ENCODE measurements at places on chromosomes 5 and 9.

GRCh38 chr9:92563116-92564100, 27.6 kb upstream of the ECM2 start:
- no peak for DNase-seq

DNA sequence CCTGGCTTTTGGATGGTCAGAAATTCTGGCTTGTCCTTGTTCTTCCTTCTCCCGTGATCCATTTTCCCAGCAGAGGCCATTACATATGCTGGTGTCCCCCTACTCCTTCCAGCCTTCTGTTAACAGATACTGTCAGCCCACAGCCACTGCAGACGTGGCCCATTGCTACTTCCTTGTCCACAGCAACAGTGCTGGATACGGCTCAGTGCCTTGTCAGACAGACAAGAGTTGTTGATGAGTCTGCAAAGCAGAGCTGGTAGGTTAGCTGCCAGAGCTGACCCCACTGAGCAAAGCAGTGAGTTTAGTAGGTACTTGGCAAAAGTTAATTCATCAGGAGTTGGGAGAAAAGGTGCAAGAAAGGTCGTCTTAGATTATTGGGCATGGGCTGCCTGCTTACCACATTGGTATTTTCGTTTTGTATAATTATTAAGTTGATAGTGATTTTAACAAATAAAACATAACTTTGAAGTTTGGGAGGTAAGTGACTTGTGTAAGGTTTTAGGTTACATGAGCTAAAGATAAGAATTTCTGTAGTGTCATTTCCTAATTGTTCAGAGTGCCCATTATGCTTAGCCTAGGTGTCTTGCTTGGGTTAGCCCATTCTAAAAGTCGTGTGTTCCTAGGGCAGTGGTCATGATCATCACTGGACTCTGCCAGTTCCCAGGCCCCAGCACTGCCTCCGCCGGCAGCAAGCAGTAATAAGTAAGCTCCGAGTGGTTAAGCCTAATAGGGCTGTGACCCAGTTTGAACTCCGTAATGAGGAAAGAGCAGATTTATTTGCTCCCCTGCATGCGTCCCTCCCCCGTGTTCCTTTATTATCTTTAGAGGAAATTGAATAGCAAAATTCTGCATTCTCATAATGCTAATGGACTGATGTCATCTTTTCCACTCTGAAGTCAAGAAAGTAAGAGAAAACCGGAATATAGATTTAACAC, 292.0 kb downstream of the FANCC start:
- DNase-seq = no peak

- DNase-seq = no peak
These were observed 19.9 kb downstream of the RALGPS1 start for GRCh38 chr9:126934441-126934840.

GRCh38 chr5:141373673-141374317, at the start of gene PCDHGA6:
Gene PCDHGA6, plus strand, starts transcription at chr5:141373891. Its CDS starts 193 bp downstream, at chr5:141374084.
- DNase-seq = no peak

GRCh38 chr5:43386960-43387362, 25.2 kb downstream of the CCL28 start:
- DNase-seq = no peak

DNA sequence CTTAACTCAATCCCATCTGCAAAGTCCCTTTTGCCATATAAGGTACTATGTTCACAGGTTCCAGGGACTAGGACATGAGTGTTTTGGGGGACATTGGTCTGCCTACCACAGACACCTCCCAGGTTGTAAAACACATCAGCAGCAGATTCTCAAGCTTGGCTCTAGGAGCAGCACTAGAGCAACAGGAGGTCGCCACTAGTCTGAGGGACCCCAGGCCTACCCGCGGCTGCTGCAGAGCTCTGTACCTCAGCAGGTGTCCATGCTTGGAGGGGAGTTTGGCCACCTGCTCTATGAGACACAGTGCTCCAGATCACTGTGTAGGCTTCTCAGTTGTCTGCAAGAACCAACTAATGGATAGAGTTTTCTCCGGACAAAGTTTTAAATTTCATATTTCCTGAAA, 262.2 kb upstream of the ARRDC3 start:
- DNase-seq = no peak

DNA sequence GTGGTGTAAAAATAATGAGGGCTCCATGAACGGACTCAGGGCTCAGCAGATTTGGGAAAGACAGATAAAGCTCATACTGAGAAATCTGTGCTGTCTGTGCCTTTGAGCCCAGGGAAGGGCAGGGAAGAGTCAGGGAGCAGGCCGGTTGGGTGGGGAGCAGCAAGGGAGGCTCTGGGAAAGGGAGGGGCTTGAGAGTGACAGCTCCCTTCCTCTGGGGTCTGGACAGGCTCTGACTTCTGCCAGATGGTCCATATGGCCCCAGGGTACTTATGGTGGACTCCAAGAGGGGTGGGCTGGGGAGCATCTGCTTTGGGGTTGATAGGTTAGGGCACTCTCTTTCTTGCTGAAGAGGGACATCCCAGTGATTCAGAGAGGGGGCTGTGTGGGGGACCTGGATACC, 2.1 kb downstream of the NPR2 start:
- DNase-seq = no peak

DNA sequence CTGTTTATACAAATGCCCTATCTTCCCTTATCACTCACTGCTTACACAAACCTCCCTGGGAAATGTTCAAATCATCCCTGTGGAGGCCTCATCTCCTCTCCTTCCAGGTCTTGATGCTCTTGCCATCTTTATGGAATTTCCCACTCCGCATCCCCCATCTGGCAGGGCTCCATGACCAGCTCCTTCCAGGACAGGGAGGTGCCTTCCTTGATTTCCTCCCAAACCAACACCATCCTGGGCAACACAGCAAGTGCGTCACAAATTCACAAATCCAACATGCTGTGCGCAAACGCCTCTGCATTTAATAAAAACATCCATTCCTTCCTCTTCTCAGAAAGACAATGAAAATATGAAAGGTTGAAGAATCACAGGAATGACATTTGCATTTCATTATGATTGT, 51.7 kb downstream of the EPB41L4A start:
- no peak for DNase-seq

GRCh38 chr9:99628849-99629620, 192.7 kb upstream of the NR4A3 start:
- no peak for DNase-seq

DNA sequence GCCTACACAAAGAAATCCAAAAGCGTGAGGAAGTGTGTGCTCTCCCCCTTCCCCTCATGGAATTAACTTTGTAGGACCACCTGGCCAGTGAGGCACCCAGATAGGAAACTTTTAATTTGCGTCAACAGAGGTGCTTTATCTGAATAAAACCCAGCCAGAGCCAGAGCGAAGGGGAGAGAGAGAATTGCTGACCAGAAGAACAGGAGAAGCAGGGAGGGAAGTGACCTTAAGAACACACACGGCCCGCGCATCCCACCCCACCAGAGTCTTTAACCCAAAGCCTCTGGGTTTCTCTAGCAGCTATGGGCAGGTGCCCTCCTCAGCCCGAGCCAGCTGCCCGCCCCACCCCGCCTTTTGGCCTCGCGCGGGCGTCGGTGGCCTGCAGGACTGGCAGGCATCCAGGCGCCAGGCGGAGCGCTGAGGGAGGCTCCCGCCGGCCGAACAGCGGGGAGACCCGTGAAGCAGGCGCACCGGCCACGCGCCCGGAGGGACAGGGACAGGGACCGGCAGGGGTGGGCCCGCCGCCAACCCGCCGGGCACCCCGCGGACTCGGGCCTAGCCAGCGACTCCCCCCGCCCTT, 580 bp downstream of the ERAP1 start:
- peak; percentile 56 for DNase-seq

GRCh38 chr9:1960342-1961042, 54.7 kb upstream of the SMARCA2 start:
- no peak for DNase-seq

GRCh38 chr9:107630156-107630555, 140.6 kb upstream of the KLF4 start:
- no peak for DNase-seq

DNA sequence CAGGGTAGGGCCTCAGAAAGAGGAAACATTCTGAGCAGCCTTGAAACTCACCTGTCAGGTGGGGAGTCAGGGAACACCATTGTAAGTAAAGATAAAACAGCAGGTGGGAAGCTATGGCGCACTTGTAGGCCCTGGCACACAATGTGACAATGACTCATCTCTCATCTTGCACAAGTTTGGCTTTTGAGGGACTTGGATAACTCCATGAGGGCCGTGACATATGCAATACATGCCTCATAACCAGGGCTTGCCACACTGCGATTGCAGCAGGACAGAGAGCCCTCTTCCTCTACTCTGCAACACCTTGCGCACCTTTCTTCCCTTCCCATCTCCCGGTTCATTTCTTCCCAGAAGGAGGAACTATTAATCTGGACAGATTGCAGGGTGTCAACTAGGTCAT, 144.9 kb downstream of the CEP120 start:
- DNase-seq = no peak

GRCh38 chr9:95508968-95509850, 7.6 kb downstream of the PTCH1 start:
- peak; percentile 69 for DNase-seq

DNA sequence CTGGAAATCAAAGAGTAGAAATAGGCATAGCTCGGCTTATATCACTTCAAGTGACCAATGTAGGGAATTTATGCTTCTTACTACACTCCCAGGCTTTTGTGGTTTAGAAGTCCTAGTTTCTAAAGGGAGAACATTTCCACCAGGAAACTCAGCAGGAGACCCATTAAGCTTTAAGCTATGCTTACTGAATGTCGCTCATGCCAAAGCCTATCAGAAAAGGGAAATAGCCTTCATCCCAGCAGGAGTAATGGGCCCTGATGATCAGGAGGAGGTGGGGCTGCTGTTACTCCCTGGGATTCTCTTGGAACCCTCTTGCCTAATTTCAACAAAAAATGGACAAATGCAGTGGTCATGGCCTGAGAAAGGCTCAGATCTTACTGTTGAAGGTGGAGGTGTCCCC, 54.5 kb upstream of the SEMA6A start:
- no peak for DNase-seq

- no peak for DNase-seq
These were observed 8.7 kb upstream of the NDUFB6 start for GRCh38 chr9:32581512-32582143.

GRCh38 chr9:93660352-93661046, 84.1 kb downstream of the PHF2 start:
- peak; percentile 15 for DNase-seq

- no peak for DNase-seq
These were observed 190.6 kb downstream of the DAB2IP start for GRCh38 chr9:121841771-121842611.

GRCh38 chr5:177982072-177982727, 13.8 kb downstream of the PROP1 start:
- DNase-seq = no peak

DNA sequence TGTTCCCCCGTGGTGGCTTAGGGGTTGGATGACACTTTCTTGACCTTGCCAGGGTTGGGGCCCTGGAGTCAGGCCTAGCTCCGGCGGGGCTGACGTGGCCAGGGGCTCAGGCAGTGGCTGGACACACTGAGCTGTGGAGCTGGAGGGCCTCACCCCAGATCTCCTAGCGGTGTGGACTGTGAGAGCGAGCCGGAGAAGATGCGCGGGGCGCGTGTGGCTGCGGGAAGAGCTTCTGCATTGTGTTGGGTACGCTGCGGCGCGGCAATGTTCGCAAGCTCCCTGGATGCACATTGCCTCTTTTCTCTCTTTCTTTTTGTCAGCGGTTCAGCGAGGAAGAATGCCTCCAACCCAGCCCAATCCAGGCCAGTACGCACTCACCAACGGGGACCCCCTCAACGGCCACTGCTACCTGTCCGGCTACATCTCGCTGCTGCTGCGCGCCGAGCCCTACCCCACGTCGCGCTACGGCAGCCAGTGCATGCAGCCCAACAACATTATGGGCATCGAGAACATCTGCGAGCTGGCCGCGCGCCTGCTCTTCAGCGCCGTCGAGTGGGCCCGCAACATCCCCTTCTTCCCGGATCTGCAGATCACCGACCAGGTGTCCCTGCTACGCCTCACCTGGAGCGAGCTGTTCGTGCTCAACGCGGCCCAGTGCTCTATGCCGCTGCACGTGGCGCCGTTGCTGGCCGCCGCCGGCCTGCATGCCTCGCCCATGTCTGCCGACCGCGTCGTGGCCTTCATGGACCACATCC, 4.8 kb downstream of the NR2F1 start:
- DNase-seq = no peak

DNA sequence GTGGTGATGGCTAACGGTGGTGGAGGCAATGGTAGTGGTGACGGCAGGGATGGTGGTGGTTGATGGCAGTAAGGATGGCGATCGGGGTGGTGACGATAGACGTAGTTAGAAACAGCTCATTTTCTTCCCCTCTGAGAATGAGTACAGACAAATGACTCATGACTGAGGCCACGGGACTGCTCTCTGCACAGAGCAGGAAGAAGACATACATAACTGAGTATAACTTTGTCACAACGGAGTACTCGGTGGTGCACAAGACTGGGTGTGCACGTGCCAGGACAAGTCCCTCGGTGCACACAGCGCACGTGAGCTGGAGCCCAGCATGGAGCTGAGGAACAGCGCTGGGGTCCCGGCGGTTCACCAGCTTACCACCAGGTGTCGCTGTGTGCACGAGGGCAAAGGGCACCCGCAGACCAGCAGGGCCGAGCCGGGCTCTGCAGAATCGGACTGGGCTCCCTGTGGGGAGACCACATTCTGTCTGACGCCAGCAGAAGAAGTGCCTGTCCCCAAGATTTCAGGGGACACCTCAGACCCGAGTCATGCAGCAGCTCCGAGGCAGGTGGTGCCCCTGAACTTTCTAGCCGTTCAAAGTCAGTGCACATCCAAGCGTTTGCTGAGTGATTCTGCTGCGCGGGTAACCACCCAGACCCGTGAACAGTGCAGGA, 188.6 kb downstream of the FSTL4 start:
- peak; percentile 48 for DNase-seq

GRCh38 chr9:133572821-133573361, 36.3 kb downstream of the FAM163B start:
- no peak for DNase-seq

DNA sequence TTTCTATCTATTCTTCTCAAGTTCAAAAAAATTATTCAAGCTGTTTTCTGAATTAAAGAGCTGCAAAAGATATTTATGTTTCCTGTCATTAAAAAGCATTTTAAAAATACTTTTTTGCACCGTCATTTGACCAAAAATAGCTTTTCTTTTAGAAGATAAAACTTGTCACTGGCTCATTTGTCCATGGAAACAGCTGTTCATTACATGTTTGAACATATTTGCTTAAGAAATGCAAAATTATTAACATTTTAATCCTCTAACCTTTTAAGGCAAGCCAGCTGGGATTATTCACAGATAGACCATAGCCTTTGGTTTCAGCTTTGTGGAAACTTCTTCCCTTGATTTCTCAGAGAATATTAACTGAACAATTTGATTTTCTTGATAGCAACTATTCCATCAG, 393.9 kb downstream of the TUSC1 start:
- DNase-seq = no peak

DNA sequence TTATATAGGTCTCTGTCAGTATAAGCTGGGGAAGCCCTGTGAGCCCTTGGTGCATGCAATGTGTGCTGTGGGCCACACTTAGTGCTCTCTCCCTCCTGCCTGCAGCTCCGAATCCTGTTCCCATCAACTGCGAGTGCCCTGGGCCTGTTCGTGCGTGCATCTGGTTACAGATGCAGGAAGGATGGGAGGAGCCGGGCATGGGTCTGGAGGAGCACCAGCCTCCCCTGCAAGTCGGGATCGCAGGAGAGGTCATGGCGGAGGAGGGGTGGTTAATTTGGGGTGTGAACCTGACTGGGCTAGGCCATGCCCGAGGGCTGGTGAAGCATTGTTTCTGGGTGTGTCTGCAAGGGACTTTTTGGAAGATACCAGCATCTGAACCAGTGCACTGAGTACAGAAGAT, 274.6 kb upstream of the IRX4 start:
- no peak for DNase-seq

GRCh38 chr9:92308893-92309292, 15.4 kb upstream of the IARS1 start:
- no peak for DNase-seq

- no peak for DNase-seq
These were observed 62.8 kb downstream of the DAB2IP start for GRCh38 chr9:121714075-121714705.

Measured in CD4-positive, alpha-beta T cell treated with Interleukin-15 for 1 hour (primary cell).